ENCODE measurements at places on chromosomes 6 and 20.

DNA sequence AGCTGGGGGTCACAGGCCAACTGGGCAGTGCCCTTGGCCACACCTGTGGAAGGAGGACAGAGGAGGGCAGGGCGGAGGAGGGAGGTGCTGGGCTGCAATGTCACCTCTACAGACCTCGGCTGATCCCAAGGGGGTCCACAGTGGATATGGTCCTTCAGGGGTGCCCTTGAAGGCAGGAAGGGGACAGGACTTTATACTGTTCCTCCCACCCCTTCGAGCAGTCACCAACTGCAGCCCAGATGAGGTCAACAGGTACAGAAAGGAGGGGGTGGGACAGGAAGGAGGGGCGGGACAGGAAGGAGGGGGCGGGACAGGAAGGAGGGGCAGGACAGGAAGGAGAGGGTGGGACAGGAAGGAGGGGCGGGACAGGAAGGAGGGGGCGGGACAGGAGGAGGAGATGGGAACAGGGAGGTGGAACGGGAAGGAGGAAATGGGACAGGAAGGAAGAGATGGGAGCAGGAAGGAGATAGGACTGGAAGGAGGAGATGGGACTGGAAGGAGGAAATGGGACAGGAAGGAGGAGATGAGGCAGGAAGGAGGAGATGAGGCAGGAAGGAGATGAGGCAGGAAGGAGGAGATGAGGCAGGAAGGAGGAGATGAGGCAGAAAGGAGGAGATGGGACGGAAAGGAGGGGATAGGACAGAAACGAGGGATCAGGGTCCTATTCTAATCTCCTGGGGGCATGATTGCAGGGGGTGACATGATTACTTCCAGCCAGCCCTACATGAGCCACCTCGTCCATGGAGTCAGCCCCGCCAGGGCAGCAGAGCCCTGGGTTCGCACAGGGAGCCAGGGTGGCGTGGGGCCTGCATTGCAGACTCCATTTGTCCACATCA lies 19.4 kb upstream of the MRGBP start:
- peak; percentile 52 for DNase-seq

- no peak for DNase-seq
Observed at GRCh38 chr6:154921482-154921881, 73.6 kb upstream of the TIAM2 start.

GRCh38 chr20:3068986-3069900 lies 2.2 kb upstream of the OXT start:
- peak; percentile 21 for DNase-seq

- no peak for DNase-seq
Observed at GRCh38 chr6:109791301-109791700, 100.2 kb downstream of the FIG4 start.

GRCh38 chr6:49087369-49087768 lies 375.7 kb downstream of the MMUT start:
- DNase-seq: no peak

DNA sequence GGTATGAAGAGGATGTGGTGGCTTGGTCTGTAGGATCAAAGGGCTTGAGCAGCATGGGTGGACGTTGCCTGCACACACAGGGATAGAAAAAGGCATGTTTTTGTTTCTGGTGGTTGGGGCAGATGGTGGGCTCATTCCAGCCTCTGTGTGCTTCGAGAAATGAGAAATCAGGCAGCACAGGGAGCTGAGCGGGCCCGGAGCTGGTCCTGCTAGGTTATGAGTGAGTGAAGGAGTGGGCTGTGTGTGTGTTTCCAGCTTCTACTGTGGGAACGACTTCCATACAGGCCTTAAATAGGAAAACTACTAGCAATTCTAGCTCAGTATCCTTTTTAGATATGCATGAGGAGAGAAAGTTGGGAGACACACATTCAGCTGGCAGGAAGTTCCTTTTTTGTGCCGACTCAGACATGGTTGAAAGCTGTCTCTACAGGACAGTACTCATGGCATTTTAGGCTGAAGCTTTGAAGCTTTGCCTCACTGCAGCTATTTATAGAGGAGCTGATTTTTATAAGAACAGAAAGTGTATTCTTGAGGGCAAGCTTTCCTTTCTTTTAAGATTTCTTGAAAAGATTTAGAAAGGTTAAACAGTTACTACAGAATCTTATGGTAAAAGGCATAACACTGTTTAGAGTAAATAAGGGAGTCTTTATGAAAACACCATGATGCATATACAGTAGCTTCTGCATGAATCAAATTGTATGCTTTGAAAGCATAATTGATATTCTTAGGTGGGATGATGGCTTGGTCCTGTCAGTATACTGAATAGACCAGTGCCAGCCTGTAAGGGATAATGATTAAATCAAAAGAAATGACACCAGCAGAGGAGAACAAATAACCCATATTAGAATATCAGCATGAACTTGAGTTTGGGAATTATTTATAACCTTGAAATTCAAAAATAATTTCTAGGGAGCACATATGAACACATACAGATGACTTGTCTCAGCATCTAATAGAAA lies 104.0 kb upstream of the MAN1A1 start:
- no peak for DNase-seq

GRCh38 chr20:16313917-16314316 lies 259.3 kb downstream of the KIF16B start:
- no peak for DNase-seq
